ENCODE measurements at places on chromosomes 4 and X. TPM values are rescaled to one million over a fixed set of nuclear protein-coding genes. Genes with fewer than 3 reads are reported as not detected.

CENPE gene
- total RNA-seq, result 63.3 TPM

ING2 gene
- total RNA-seq, result 8.5 TPM

SSX4B gene
- total RNA-seq, result not detected

CCKAR gene
- not detected for total RNA-seq

AFP gene
- total RNA-seq, result not detected

KLKB1 gene
- not detected for total RNA-seq

NOX1 gene
- not detected for total RNA-seq

RNF212 gene
- total RNA-seq, result 1.8 TPM

ATRX gene
- 92.8 TPM for total RNA-seq

SULT1B1 gene
- 55.5 TPM for total RNA-seq

TMEM31 gene
- not detected for total RNA-seq

SOD3 gene
- total RNA-seq, result not detected

CCDC110 gene
- 0.73 TPM for total RNA-seq

AMOT gene
- 4.8 TPM for total RNA-seq

UGT2B10 gene
- not detected for total RNA-seq

AMTN gene
- total RNA-seq, result 0.18 TPM

TCP11X2 gene
- total RNA-seq, result not detected

DGKK gene
- not detected for total RNA-seq

PARM1 gene
- 0.04 TPM for total RNA-seq

AFF1 gene
- total RNA-seq, result 34.0 TPM

TMEM33 gene
- total RNA-seq, result 68.8 TPM

SLC2A9 gene
- total RNA-seq, result 0.92 TPM

HSFX1 gene
- 0.40 TPM for total RNA-seq

TLR8 gene
- total RNA-seq, result not detected

CLGN gene
- 0.25 TPM for total RNA-seq

CACNA1F gene
- not detected for total RNA-seq

KIAA1210 gene
- total RNA-seq, result not detected

MAOB gene
- not detected for total RNA-seq

CRLF2 gene
- not detected for total RNA-seq

SPRY1 gene
- total RNA-seq, result 33.1 TPM

CITED1 gene
- 0.07 TPM for total RNA-seq

GPR173 gene
- 2.7 TPM for total RNA-seq

ZNF157 gene
- not detected for total RNA-seq

XG gene
- total RNA-seq, result 0.60 TPM

PABPC1L2A gene
- not detected for total RNA-seq

SMIM10 gene
- 2.2 TPM for total RNA-seq

NXF2B gene
- not detected for total RNA-seq

NPY2R gene
- not detected for total RNA-seq

MAGEA9B gene
- not detected for total RNA-seq

MUC7 gene
- not detected for total RNA-seq

DUSP21 gene
- total RNA-seq, result not detected

TECRL gene
- total RNA-seq, result not detected

RADX gene
- 0.07 TPM for total RNA-seq

WFS1 gene
- 21.4 TPM for total RNA-seq

CCNA2 gene
- total RNA-seq, result 110 TPM

HAUS3 gene
- 16.8 TPM for total RNA-seq

PTTG2 gene
- not detected for total RNA-seq

ZNF185 gene
- 33.3 TPM for total RNA-seq

RPS6KA6 gene
- total RNA-seq, result 0.95 TPM

MND1 gene
- total RNA-seq, result 2.9 TPM

JCHAIN gene
- not detected for total RNA-seq

LIAS gene
- 6.9 TPM for total RNA-seq

CASP6 gene
- 43.3 TPM for total RNA-seq
